Activated CD8-positive, alpha-beta T cell treated with anti-CD3 and anti-CD28 coated beads, Interleukin-2, amount 10 ng/mL, durations not matched to agents 7 days and 5 days (primary cell): ENCODE measurements at places on chromosomes 7 and 10. TPM values are rescaled to one million over a fixed set of nuclear protein-coding genes. Genes with fewer than 3 reads are reported as not detected.

INTS15 gene
- total RNA-seq: 42.7 TPM

TLL2 gene
- total RNA-seq: 0.13 TPM

TMEM176A gene
- total RNA-seq: not detected

CYP3A7 gene
- not detected for total RNA-seq
